Upper lobe of left lung (tissue), 6 donors: ENCODE measurements at places on chromosomes 5 and 9.
A peak's percentile ranks its signal among the peaks of the same experiment; 100 is the strongest.

DNA sequence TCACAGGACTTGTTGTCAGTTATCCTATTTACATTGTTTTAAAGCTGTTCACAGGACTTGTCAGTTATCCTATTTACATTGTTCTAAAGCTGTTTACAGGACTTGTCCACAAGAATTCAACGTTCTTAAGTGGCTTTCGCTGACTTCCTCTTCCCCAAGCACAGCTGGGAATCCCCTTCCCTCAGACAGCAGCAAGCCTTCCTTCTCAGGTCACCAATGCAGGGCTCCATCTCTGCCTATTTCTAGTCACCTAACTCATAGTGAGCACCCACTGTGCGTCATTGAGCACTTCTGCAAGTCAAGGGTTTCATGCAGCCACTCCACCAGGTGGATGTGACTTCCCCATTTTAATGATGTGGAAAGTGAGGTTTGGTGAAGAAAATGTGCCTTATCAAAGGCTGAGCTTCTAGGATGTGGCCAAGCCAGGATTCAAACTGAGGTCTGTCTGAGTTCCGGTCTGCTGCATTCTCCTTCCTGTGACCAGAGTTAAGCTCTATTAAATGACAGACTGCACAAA lies 109.8 kb upstream of the ZNF462 start:
- no peak for DNase-seq

DNA sequence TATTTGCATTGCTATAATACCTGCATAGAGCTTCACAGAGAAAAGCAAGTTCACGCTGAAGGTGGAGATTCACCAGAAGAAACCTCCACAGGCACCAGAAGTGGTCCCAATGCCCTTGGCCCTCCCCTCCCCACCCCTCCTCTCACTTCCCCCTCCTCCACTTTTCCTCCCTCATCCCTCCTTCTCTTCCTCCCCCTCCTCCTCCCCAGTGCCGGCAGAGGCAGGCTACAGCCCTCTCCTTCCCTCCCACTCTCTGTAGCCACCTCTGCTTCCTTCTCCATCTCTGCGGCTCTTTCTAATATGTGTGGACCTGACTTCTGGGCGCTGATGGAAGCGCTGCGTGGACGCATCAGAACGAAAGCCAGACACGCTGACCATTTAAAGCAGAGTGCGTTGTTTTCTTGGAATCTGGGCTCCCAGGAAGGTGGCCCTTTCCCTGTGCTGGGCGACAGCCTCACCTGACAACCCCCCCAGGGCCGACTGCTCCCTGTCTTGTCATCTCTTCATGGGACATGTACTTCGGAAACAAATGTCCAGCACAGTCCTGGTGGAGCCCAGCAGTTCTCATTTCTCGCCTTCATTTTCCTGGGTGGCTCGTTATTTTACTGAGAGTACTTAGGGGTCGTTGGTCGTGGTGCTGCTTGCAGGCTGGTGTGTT lies 29.5 kb downstream of the NDUFS6 start:
- DNase-seq: no peak

GRCh38 chr5:129904667-129905472 lies 605 bp downstream of the CHSY3 start:
- peak; percentile 21 for DNase-seq

GRCh38 chr9:113446323-113446740 lies 17.2 kb upstream of the RGS3 start:
- no peak for DNase-seq

DNA sequence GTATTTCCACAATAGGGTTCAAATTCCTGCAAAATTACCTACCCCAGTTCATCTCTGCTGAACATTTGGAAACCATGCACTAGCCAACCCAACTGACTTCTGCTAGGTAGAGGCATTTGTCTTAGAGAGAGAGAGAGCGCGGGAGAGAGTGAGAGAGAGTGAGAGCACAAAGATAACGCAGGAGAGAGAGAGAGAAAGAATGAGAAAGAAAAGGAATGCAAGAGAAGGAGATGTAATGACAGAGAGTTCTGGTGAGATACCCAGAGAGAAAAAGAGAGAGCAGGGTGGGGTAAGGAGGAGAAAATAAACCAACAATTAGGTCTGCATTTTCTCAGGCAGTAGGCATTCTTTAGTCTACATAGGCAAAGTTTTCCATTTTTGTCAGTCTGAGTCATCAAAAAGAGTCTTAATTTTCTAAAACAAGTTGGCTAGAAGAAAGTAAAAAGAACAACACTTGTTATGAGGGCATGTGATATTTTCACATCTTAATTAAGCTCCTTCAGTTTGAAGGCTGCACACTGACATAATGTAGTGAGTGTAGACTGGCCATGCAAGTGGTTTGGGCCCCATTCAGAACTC lies 98.2 kb downstream of the MAP1B start:
- no peak for DNase-seq

- DNase-seq: no peak
Observed at GRCh38 chr5:10586555-10586954, 22.7 kb downstream of the ANKRD33B start.

GRCh38 chr9:89137542-89138462 lies 40.8 kb downstream of the SHC3 start:
- no peak for DNase-seq

DNA sequence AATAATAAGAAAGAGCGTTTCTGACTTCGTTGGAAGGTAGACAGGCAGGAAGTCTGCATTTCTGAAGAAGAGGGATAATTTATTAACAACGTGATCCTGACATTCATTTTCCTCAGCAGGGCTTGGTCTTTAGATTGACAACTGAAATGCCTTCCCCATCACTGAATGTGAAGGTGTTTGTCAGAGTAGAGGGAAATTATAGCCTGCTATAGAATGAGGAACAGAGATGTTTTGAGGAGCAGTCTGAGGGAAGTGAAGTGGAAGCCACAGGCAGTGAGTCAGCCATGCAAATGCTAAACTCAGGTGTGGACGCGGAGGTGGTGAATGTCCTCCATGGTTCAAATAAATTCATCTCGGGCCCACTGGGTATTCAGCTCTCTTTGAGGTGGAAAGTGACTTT lies 30.5 kb downstream of the C7 start:
- no peak for DNase-seq

- DNase-seq: no peak
Observed at GRCh38 chr9:106535439-106535838, 327.5 kb upstream of the ZNF462 start.

DNA sequence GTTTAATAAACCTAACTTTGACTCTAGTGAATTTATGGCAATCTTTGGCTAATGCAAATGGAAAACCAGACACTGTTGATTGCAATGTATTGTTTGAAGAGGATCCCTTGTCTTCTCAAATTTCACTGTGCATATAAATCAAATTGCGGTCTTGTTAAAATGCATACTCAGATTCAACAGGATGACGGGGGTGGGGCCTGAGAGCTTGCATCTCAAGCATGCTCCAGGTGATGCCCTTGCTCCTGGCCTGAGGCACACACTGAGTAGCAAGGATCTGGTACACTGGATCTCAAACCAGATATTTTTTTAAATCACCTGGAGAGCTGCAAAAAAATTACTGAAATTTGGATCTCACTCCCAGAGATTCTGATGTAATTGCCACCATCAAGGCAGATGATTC lies 463.7 kb downstream of the DNAH5 start:
- DNase-seq: no peak
